ENCODE measurements at places on chromosomes 6 and 20. TPM values are rescaled to one million over a fixed set of nuclear protein-coding genes. Genes with fewer than 3 reads are reported as not detected.

GRCh38 chr6:149320796-149321195, 3.3 kb downstream of the TAB2 start:
- H3K4me3 ChIP-seq = no peak overlapping the region
- DNase-seq = no peak

DNA sequence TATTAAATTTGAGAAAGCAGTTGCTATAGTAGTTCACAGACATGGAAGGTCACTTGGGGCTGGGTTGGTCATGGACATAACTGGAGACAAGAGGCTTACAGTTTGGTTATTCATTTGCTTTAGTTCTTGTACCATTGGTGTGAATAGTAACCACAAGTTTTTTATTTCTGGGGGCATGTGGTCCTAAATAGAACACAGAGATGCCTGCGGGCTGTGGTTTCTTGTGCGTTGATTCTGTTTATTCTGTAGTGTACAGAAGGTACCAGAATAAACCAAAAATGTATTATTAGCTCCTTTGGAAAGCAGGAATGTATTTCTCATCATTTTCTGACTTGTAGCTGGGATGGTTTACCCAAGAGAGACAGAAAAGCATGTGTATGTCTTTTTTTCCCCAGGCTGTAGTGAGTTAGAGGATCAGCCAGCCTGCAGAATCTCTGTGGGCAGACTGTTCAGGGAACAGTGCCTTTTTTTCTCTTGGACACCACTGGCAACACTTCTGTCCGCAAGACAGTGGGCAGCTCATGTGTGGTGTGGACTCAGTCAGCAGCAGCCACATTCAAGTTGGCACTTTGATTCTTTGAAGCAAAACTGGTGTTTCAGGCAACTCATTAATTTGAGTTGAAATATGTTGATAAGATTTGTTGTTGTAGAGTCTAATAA, 122.1 kb downstream of the LRRC1 start:
- H3K4me1 ChIP-seq = no peaks in the 10 kb centered on the region
- H3K4me3 ChIP-seq = no peak overlapping the region
- H3K27me3 ChIP-seq = no peaks in the 10 kb centered on the region
- H3K27ac ChIP-seq = no peak overlapping the region
- peaks cover 46% of the 10 kb centered on the region for H3K36me3 ChIP-seq
- DNase-seq = no peak

CCM2L gene
- total RNA-seq = 6.0 TPM

- no peak for DNase-seq
- H3K4me3 ChIP-seq = no peak overlapping the region
- H3K27me3 ChIP-seq = no peaks in the 10 kb centered on the region
These were observed 13.5 kb upstream of the CNR1 start for GRCh38 chr6:88179692-88180091.

DNA sequence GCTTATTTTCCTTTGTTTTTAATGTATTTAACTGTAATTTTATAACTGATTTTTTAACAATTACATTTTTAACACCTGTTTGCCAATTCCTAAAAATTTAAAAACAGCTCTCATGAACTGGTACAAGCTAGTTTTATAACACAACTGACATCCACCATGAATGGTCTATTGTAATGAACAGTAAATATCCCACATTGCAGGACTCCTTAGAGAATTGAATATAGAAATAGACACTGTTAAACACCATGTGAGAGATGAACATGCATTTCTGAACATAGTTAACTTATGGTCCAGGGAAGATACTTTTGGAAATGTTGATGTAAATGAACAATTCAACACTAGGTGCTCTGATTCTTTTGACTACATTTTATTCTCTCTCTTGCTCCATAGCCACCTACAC, 195.1 kb upstream of the GMDS start:
- no peaks in the 10 kb centered on the region for H3K36me3 ChIP-seq
- H3K27ac ChIP-seq = no peak overlapping the region
- DNase-seq = no peak

GRCh38 chr6:33815854-33816253, 12.1 kb upstream of the MLN start:
- no peak for DNase-seq
- no peaks in the 10 kb centered on the region for H3K27me3 ChIP-seq

DNA sequence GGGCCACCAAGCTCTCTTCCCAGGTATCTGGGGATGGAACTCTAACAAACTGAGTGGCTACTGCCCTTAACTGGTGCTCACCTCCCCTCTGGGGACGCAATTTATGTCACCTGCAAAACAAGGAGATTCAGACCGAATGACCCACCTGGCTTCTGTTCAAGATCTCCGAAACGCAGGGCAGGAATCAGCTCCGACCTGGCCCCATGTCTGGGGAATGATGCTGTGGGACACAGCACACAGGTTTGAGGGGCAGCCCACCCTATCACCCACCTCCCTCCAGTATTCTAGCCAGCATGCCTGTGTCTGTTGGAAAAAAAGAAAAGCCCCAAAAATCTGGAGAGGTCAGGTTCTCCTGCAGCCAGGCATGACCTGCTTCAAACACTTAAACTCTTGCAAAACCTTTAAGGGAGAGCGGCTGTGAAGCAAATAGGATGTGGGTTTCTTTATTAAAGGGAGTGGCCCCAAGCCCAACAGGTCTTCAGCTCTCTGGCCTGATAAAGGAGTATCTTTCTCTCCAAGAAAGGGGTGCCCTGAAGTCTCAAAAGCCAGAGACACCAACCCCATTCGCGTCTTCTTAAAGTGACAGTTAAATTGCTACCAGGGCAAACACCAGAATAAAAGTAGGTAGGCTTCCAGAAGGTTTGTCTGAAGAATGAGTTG, 6.4 kb downstream of the PREX1 start:
- DNase-seq = no peak
- H3K4me3 ChIP-seq = no peak overlapping the region
- H3K27me3 ChIP-seq = no peaks in the 10 kb centered on the region
- peaks cover 47% of the 10 kb centered on the region for H3K4me1 ChIP-seq
- no peak overlapping the region for H3K27ac ChIP-seq

GRCh38 chr6:142530566-142530965, 228.8 kb downstream of the ADGRG6 start:
- no peaks in the 10 kb centered on the region for H3K4me1 ChIP-seq
- no peak overlapping the region for H3K27ac ChIP-seq
- no peaks in the 10 kb centered on the region for H3K27me3 ChIP-seq
- DNase-seq = no peak

BPIFB1 gene
- not detected for total RNA-seq

DNA sequence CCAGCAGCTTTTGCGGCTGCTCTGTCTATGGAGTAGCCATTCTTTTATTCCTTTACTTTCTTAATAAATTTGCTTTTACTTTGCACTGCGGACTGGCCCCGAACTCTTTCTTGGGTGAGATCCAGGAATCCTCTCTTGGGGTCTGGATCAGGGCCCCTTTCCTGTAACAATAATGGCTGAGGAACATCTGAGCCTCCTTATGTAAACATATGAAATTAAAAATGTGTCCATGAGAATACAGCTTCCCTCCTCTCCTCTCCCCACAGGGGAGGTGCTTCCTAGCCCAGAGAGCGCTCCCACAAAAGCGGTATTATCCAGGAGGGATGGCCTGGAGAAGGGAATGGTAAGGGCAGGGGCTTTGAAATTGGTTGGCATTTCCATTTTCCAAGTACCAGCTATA, 81.1 kb downstream of the PSMG4 start:
- H3K27me3 ChIP-seq = no peaks in the 10 kb centered on the region
- no peaks in the 10 kb centered on the region for H3K36me3 ChIP-seq
- H3K4me1 ChIP-seq = peaks cover 52% of the 10 kb centered on the region
- H3K4me3 ChIP-seq = no peak overlapping the region
- H3K27ac ChIP-seq = no peak overlapping the region

DNA sequence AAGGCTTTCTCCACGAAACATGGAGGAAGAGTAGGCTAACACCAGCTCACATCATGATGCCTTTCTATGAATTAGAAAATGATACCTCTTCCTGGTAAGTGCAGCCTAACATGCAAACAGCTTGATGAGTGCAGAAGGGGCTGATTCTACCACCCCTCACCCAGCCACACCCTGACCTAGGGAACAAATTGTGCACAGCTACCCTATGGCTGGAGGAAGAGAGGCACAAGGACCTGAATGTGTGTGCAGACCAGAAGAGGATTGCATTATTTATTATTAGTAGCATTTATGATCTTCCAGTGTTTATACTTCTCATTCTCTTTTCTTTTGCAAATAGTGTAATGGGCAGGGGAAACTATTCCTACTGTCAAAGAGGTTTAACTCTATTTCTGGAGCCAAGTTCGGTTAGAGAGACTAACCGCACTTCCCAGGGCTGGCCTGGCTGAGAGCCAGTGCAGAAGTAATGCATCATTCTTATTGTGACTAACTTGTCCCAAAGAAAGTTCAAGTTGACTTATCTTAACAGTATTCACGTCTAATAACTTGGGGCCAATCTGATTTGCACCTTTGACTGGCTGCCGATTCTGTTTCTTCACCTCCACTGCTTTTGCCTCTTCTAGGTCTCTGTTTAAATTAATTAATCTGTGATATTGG, 237.5 kb downstream of the CD83 start:
- no peaks in the 10 kb centered on the region for H3K27me3 ChIP-seq
- peak overlapping the region; percentile 15 for H3K27ac ChIP-seq
- no peak overlapping the region for H3K4me3 ChIP-seq
- no peak for DNase-seq

GRCh38 chr6:105212587-105212986, 32.8 kb upstream of the POPDC3 start:
- no peak overlapping the region for H3K27ac ChIP-seq
- no peak for DNase-seq
- H3K4me3 ChIP-seq = no peak overlapping the region

RIPPLY2 gene
- not detected for total RNA-seq

FAM83C gene
- total RNA-seq = not detected

DNA sequence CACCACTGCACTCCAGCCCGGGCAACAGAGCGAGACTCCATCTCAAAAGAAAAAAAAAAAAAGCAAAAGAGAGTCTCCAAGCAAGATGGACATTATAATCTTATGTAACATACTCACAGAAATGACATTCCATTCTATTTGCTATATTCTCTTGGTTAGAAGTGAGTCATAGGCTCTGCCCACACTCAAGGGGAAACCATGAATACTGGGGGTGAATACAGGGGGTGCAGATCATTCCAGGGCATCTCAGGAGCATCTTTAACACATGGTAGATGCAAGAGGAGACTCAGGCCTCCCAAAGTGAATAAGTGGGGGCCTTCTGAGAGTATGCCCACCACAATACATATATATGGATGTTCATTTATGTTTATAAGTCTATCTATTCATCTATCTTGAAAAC, 18.3 kb upstream of the RANBP9 start:
- no peak for DNase-seq
- H3K4me3 ChIP-seq = no peak overlapping the region
- H3K36me3 ChIP-seq = no peaks in the 10 kb centered on the region
- peaks cover 19% of the 10 kb centered on the region for H3K4me1 ChIP-seq
- no peaks in the 10 kb centered on the region for H3K27me3 ChIP-seq

GRCh38 chr20:53692465-53693067, 98.9 kb upstream of the ZNF217 start:
- DNase-seq = no peak
- H3K4me3 ChIP-seq = no peak overlapping the region
- no peak overlapping the region for H3K27ac ChIP-seq
- no peaks in the 10 kb centered on the region for H3K27me3 ChIP-seq
- H3K4me1 ChIP-seq = peaks cover 10% of the 10 kb centered on the region

GRCh38 chr20:61328911-61329558, 77.0 kb downstream of the CDH4 start:
- DNase-seq = no peak
- H3K4me3 ChIP-seq = no peak overlapping the region
- H3K36me3 ChIP-seq = no peaks in the 10 kb centered on the region
- no peak overlapping the region for H3K27ac ChIP-seq
- peaks cover 27% of the 10 kb centered on the region for H3K27me3 ChIP-seq
- H3K4me1 ChIP-seq = no peaks in the 10 kb centered on the region

GRCh38 chr6:135990439-135990838, 138.9 kb downstream of the PDE7B start:
- no peaks in the 10 kb centered on the region for H3K4me1 ChIP-seq
- H3K27ac ChIP-seq = no peak overlapping the region
- no peaks in the 10 kb centered on the region for H3K36me3 ChIP-seq

DNA sequence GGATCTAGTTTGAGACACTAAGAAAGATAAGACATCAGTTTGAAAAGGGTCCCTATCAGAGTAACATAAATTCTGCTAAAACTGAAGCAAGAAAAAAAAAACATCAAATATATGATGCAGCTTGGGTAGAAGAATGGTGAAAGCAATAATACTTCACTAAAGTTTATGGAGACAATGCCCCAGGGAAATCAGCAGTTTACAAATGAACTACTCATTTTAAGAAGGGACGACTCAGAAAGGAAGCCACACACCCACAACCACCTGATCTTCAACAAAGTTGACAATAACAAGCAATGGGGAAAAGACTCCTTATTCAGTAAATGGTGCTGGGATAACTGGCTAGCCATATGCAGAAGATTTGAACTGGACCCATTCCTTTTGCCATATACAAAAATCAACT, 143.5 kb downstream of the TPBG start:
- H3K4me1 ChIP-seq = no peaks in the 10 kb centered on the region
- no peaks in the 10 kb centered on the region for H3K27me3 ChIP-seq
- no peak overlapping the region for H3K27ac ChIP-seq
- no peak for DNase-seq
- no peaks in the 10 kb centered on the region for H3K36me3 ChIP-seq

DNA sequence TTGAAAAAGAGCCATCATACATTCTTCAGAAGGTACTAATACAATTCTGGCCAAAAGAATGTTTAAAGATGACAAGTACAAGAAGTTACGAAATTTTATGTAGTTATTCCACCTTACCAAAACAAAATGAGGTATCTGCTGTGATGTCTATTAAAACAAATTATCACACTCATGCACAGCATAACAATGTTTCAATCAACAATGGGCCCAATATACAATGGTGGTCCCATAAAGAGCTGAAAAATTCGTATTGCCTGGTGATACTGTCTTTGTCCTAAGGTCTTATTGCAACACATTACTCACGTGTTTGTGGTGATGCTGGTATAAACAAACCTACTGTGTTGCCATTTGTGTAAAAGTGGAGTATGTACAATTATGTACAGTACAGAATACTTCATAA, 3.6 kb upstream of the NUP153 start:
- no peak for DNase-seq
- no peak overlapping the region for H3K27ac ChIP-seq
- H3K4me3 ChIP-seq = no peak overlapping the region
- H3K4me1 ChIP-seq = no peaks in the 10 kb centered on the region
- no peaks in the 10 kb centered on the region for H3K27me3 ChIP-seq

DNA sequence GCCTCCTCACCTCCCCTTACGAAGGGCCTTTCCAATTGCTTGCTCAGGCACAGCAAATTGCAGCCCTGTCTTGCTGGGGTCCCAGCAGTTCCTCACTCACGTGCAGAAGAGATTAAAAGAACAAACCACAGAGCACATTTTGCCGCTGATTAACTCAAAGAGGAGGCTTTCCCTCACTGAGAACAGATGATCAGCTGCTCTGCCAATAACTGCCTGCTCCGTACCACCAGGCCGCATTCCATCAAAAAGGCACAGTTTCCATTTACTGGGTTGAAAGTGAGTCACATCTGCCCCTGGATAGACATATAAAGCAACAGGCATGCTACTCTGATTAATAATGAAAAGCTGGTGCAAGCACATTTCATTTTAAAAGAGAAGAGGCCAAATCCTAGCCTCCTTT, 446.8 kb downstream of the PTPRT start:
- H3K4me3 ChIP-seq = no peak overlapping the region
- H3K27ac ChIP-seq = no peak overlapping the region
- H3K27me3 ChIP-seq = no peaks in the 10 kb centered on the region
- no peak for DNase-seq
- H3K4me1 ChIP-seq = no peaks in the 10 kb centered on the region
- H3K36me3 ChIP-seq = no peaks in the 10 kb centered on the region

- H3K36me3 ChIP-seq = no peaks in the 10 kb centered on the region
- DNase-seq = no peak
These were observed 46.8 kb downstream of the PCNA start for GRCh38 chr20:5072756-5073659.

GRCh38 chr20:59018817-59019216, 412 bp upstream of the TUBB1 start:
- no peak overlapping the region for H3K4me3 ChIP-seq
- no peak for DNase-seq
- H3K4me1 ChIP-seq = peaks cover 10% of the 10 kb centered on the region
- peaks cover 15% of the 10 kb centered on the region for H3K36me3 ChIP-seq
- H3K27me3 ChIP-seq = no peaks in the 10 kb centered on the region

All from esophagus muscularis mucosa (tissue), 4 donors.